ENCODE measurements at places on chromosomes 5 and 9. TPM values are rescaled to one million over a fixed set of nuclear protein-coding genes. Genes with fewer than 3 reads are reported as not detected.

The THG1L gene
- 21.1 TPM for total RNA-seq

GRCh38 chr5:155575861-155576260, 562.3 kb downstream of the KIF4B start:
- no peak for DNase-seq

GRCh38 chr9:127959398-127959797, 21.4 kb downstream of the EEIG1 start:
- no peak for DNase-seq

DNA sequence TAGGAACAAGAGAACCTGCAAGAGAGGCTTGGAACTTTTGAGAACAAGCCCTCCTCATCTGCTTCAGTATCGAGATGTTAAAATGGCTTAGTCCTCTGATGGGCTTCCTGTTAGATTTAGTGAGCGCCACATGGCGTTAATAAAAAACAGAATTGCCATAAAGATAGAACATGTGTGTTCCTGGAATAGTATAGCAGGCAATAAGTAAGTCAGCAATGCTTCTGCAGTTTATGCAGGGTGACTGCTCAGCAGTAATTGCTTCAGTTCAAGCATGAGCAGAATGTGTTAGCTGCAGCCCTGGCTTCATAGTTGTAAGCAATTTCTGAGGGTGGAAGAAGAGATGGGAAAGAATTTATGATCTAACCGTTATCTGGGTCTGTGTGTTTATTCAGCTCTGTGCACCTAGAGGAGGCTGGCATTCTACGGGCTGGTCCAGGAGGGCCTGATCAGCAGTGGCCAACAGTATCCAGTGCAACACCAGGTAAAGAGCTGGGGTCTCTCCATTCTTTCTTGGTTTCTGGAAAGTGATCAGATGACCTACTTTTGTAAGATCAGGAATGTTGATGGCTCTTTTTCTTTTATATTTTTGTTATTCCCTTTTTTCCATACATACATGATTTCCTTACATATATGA, 15.9 kb downstream of the PCDHAC2 start:
- no peak for DNase-seq

- DNase-seq = peak; percentile 25
Measured at GRCh38 chr9:113355040-113355596, 5.8 kb downstream of the BSPRY start.

GRCh38 chr5:111929867-111930266, 172.9 kb upstream of the NREP start:
- DNase-seq = peak; percentile 90

The GCNT1 gene
- total RNA-seq = 12.4 TPM

The MACROH2A1 gene
- 306 TPM for total RNA-seq

- DNase-seq = no peak
Measured at GRCh38 chr9:110334183-110334582, 3.5 kb downstream of the TXNDC8 start.

The BAAT gene
- total RNA-seq = 0.14 TPM

- no peak for DNase-seq
Measured at GRCh38 chr5:140113180-140113698, 670 bp upstream of the PURA start.

DNA sequence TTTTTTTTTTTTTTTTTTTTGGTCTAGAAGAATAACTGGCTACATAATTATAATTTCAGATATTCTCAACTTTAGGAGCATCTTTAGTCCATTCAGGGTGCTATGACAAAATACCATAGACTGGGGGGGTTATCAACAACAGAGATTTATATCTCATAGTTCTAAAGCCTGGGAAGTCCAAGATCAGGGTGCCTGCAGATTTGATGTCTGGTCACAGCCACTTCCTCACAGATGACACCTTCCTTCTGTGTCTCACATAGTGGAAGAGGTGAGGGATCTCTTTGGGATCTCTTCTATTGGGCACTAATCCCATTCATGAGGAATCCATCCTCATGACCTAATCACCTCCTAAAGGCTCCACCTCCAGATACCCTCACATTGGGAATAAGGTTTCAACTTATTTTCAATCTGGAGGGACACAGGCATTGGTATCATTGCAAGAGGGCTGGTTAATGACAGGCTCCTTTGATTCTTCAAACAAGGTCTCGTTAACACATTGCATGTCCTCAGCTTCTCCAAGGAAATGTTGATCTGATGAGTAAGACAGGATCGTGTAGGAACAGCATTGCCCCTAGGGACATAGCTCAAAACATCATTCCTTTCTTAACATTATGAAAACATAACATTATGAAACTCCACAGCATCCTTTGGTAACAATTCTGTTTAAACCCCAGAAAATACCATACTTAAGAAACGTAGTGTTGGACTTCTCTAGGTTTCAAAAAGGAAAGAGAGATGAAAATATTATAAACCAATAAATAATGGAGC, 372.4 kb downstream of the SEMA5A start:
- peak; percentile 91 for DNase-seq

- DNase-seq = peak; percentile 49
Measured at GRCh38 chr9:16960084-16960483, 89.6 kb upstream of the BNC2 start.

The PSAT1 gene
- 263 TPM for total RNA-seq

DNA sequence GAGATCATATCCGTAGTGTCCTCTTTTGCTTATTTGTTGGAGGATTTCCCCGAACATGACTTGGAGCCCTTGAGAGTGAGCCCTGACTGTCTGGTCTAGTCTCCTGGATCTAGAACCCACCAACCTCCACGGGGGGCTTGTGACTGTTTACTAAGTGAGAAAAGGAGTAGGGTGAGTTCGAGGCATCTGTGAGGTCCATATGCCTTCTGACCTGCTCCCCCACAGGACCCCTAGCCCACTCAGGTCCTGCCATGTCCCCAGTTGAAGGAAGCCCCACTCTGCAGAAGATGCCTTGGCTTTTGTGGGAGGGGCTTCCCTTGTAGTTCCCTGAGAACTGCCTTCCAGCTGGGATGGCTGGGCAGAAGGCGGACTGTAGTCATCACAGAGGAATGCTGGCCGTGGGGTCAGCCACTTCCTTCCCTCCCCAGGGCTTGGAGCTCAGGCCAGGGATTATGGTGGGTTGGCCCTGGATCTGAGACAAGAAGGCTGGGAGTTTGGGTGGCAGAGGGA, 7.0 kb upstream of the IRF1 start:
- peak; percentile 96 for DNase-seq

GRCh38 chr5:67493676-67494075, 297.1 kb upstream of the CD180 start:
- DNase-seq = peak; percentile 28

DNA sequence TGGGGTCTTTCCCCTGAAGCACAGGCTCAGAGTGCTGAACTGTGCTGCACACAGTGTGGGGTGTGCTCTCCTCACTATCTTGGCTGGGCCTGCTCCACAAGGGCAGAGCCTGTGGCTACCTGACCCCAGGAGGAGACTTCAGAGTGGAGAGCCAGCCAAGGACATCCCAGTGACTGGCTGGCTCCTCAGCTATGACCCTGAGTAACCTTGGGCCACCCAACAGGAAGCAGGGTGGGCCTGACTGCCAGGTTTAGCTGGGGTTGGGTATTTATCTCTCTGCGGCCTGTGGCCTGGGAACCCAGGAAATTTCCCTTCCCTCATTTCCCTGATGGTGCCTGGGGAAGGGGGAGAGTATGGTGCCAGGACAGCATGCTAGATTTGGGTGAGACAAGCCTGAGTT, 2.1 kb upstream of the EEIG1 start:
- DNase-seq = no peak

The INSL4 gene
- total RNA-seq = not detected

DNA sequence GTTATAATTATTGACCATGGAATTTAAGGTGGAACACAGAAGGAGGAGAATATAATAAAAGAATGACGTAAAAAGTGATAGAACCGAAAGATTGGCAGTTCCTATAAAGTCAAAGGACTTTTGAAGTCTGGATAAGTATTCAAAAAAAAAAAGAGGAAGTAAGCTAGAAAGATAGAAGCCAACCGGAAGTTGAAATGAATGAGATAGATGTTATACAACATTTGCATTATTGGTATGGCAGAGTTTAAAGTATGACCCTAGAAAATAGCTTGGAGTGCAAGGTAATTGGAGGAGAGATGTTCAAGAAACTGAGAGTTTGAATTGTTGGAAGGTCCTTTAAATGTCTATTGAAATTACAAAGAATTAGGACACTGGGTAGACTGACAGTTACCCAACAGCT, 293.6 kb downstream of the FER start:
- no peak for DNase-seq

The DBH gene
- total RNA-seq = not detected

The STPG3 gene
- not detected for total RNA-seq

- DNase-seq = peak; percentile 92
Measured at GRCh38 chr9:91817493-91818224, 132.4 kb downstream of the ROR2 start.

- DNase-seq = peak; percentile 97
Measured at GRCh38 chr9:100111235-100111634, 12.2 kb downstream of the INVS start.

DNA sequence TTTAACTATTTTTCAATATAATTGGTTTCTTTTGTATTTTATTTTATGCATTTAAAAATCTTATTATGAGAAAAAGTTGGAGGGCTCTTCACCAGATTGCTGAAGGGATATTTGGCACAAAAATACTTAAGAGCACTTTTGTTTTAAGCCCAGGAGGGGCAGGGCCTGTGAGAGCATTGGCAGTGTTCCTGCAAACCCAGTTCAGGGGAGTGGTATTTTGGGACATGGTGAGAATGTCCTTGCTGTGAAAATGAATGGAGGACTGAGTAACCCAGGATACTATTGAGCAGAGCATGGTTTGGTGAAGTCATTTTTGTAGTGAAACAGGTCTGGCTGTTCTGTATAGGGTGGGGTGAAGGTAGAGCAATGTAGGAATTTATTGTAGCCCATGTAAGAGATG, 121.4 kb downstream of the KCTD16 start:
- DNase-seq = no peak

The CCIN gene
- not detected for total RNA-seq

The CATSPER3 gene
- 0.91 TPM for total RNA-seq

DNA sequence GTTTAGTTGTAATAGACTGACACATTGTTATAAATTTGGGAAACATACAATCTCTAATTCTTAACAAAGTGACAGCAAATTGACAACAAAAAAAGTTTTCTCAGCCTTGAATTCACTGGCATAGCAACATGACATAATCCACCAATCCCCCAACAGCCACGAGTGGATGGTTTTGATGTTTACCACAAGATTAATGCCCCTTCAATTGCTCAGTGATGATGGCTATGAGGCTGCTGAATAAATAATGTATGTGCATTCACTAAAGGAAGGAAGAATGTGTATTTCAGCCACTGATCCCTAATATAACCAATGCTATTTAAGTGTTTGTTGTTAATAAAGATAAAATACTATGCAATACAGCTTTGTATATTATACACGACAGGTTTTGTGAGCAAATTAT, 743.6 kb upstream of the DMAC1 start:
- no peak for DNase-seq

GRCh38 chr9:128632066-128632465, 24.6 kb downstream of the DYNC2I2 start:
- no peak for DNase-seq

DNA sequence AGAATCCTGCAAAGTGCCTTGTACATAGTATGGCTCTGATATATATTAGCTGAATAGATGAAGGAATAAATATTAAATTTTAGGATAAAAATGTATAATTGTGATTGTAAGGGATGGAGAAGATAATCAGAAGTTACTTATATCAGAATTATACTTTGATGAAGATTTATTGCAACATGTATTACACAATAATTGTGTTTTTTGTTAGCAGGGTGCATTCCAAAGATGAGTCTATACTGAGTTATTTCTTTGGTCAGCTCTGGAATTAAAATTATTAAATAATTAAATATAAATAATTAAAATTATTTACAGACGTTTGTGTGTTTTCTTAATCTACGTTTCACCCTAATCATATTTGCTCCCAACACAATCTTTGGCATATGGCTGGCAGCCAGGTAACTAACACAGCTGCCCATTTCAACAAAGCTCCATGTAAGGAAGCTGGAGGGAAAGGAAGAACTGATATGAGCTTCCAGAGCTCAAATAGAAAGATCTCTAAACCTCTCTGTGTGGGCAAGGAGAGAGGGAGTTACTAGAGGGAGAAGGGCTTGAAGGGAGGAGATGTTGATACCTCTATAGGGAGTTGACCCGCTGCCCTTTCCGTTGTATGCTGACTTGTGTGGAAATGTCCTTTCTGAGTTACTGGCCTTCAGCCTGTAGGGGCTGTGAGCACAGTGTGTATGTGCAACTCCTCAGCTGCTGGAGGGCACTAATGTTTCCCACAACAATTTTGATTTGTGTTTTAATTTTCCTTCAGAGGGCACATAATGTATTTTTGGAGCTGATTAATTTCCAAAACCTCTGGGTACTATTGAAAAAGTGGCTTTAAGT, 403.4 kb downstream of the MAN2A1 start:
- DNase-seq = no peak

The ADAMTS12 gene
- not detected for total RNA-seq

DNA sequence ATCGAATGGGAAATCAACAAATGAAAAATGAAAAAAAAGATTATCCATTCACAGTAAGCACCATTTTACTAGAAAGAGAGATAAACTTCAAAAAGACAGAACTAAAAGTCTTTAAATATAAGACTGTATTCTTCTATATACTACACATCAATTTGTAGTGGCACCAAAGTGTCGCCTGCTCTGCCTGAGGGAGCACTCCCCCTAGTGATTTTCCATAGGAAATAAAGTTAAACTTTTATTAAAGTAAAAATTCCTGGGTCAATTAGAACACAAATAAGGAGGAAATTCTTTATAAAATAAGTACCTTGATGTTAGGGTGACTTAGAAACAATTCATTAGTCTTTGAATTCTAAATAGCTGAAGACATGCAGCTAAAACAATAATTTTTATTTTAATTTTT, 9.7 kb downstream of the RAD1 start:
- peak; percentile 18 for DNase-seq

DNA sequence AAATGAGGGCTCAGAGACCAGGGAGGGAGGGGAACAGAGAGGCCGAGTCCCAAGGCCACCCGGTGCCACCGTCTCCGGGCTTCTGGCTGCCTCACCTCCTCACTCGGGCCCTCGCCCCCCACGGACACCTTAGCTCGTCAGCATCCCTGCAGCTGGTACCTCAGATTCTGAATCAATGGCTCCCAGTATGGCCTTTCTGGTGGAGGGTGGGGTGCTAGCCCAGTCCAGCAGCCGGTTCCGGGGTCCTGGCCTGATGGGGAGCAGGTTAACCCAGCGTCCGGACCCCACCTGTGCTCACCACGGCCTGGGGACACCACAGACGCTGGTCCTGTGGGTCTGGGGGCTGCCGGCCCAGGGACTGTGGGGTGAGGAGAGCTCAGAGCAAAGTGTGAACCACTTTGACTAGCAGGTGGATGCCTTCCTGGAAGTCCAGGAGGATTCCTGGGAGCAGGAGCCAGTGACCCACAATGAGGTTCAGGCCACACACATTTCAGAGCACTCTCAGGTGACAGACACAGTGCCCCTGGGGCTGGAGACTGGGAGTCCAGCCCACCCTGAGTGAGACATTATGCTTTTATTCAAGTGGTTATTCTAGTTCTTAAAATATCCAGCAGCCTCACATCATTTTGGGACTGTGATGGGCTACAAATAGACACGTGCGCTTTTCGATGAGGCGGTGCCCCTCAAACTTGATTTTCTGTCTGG, 53.3 kb downstream of the AHRR start:
- no peak for DNase-seq

DNA sequence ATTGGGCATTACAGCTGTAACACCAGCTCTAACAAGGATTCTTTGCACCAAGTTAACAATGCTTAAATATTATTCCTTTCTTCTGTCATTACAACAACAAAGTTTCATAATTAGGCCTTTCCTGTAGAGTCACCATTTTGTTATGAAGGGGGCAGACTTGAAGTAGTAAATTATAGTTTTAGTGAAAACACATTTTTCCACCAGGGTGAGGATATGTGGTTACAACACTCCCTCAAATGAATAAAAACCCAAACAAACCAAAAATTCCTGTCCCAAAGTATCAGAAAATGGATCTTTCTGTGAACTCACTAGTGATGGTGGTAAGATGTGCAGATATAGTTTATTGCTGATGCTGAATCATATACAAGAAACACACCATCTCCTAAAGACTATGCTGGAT, 250.5 kb upstream of the TUT7 start:
- DNase-seq = no peak
